ENCODE measurements at places on chromosomes 2 and 18.

- no peak for DNase-seq
These were observed 306.2 kb downstream of the PTPRM start for GRCh38 chr18:7873316-7873715.

DNA sequence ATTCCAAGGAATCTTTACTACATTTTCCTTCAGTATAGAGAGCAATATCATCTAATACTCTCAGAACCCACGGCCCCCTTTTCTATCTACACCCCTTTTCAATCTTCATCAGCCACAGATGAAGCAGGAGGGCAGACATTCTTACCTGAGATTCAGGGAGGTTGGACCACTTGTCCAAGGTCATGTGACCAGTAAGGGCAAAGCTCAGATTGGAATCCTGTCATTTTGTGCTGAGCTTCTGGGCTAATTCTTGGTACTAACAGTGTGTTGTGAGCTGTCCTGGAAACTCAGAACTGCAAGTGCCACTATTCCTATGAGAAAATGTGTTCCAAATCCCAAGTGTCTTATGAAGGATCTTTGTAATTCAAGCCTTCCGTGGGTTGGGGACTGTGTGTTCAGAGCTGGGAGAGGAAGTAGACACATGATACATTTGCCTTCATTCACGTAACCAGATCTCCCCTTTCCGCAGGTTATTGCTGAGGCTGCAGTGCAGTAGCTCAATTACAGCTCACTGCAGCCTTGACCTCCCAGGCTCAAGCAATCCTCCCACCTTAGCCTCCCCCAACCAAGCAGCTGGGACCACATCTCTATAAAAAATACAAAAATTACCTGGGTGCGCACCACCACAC, 3.3 kb downstream of the CHRNA1 start:
- no peak for DNase-seq

DNA sequence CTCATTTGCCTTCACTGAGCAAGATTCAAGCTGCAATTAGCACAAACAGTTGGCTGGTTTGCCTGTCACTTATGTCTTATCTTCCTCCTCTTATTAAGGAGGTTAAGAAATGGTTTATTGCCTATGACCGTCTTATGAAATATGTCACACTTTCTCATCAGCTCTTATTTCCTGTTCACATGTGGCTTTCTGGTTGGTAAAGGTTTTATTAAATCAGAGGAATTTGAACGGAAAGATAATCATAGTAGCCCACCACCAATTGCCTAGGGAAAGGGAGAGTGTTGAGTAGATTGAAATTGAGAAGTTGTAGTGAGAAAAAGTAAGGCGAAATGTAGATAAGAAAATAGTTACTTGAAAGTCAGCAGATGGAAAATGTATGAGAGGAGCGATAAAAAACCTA, 4.2 kb upstream of the IL1R1 start:
- DNase-seq = peak; percentile 43

DNA sequence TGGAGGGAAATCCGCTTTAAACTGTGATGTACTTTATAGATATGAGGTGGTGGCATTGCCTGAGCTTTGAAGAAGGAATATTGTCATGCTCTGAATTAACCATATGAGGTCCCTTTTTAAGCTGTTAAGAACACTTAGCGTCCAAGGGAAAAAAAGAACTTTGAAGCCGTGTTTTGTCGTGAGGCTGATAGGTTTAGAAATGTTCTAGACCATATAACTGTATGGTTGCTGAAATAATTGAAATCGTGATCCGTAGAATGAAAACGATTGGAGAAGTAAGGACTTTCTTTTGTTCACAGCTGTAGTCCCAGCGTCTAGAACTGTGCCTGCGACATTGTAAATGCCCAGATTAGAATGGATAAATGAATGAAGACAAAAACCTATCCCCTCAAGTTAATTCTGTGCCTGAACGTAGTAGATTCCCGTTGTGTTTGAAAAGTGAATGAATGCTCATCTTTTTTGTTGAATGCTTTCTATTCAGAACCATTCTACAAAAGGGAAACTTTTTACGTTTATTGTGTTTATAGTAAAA, 1.5 kb downstream of the SMCHD1 start:
- no peak for DNase-seq

DNA sequence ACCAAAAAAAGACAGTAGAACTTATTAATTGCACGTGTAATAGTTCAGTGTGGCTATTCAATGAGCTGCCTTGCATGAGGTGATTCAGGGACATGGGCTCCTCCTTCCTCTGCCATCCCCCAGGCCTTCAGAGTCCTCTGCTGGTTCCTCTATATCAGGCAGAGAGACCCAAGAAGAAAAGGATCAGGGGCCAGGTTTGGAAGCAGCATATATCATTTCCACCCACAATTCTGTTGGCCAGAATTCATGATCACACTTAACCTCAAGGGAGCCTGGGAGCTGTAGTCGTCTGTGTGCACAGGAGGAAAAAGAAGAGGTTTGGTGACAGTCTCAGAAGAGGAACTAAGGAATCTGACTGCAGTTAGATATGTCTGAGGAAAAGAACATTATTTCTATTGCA, 114.0 kb upstream of the GLS start:
- DNase-seq = peak; percentile 62

DNA sequence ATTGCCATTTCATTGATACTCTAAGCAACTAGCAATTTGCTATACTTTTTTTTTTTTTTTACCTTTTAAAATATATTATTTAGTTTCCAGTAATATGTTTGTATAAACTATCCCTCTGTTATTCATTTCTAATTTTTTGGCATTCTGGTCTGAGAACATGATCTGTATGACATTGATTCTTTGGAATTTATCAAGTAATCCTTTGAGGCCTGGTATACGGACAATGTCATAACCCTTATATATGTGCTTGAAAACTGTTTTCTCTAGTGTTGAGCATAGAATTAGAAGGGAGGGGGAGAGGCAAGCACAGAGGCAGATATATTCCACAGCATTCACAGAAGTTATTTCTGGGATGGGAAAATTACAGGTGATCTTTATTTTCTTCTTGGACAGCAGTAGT, 48.2 kb upstream of the POLE4 start:
- no peak for DNase-seq

DNA sequence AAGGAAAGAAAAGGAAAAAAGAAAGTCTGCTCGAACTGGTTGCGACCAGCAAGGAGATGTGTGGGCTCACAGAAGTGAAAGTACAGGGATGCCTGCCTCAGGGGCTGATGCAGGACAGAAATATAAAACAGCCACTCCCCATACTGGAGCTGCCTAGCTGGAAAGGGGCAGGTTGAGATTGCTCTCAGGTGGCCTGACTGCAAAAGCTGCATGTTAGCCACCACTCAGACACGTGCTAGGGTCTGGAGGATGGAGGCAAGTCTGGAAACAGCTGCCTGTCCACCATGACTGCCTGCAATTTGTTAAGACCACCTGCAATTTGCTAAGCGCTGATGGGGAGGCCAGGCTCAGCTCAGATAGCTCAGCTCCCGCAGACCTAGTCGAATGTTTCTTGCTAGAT, 17.9 kb downstream of the B3GNT7 start:
- DNase-seq = no peak

- no peak for DNase-seq
These were observed 34.8 kb upstream of the TAF1B start for GRCh38 chr2:9808334-9809063.

- DNase-seq = no peak
These were observed 120.3 kb downstream of the GLI2 start for GRCh38 chr2:120855855-120856405.

DNA sequence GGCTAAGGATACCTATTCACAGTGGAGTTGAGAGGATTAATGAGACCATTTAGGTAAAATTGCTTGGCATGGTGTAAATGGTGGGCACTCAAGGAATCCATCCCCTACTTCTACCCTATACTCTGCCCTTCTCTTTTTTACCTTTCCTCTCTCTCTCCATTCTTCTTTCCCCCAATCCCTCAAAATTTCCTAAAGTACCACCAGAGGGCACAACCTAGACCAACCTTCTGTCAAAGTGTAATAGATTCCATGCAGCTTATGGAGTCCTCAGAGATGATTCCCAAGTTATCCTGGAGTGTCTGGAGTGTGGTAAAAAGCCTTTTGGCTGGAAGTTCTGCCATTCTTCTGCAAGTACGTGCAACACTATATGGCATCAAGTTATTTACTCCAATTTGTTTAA, 33.0 kb upstream of the CCDC195 start:
- no peak for DNase-seq

DNA sequence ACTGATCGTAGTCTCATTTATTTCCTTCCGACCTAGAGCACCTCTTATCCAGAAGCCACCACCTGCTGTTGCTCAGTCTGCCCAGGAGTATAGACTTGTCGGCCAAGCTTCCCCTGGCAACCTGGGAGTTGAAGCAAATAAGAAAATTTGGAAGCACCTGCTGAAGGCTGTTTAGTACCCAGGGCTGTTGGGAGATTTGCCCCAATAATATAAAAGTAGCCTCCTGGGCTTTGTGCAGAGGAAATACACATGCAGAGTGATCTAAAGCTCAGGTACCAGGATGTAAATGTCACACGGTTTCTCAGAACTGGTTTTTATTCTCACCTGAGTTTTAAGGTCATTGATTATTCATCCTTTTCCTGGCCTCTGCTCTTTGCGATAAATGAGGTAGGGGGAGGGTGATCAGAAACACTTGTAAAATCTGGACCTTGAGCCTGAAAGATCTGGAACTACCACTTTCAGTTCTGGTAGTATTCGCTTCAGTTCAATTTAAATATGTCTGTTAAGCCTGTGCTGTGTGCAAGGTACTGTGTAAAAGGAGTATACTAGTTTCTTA, 789 bp upstream of the COX7A2L start:
- DNase-seq = no peak

DNA sequence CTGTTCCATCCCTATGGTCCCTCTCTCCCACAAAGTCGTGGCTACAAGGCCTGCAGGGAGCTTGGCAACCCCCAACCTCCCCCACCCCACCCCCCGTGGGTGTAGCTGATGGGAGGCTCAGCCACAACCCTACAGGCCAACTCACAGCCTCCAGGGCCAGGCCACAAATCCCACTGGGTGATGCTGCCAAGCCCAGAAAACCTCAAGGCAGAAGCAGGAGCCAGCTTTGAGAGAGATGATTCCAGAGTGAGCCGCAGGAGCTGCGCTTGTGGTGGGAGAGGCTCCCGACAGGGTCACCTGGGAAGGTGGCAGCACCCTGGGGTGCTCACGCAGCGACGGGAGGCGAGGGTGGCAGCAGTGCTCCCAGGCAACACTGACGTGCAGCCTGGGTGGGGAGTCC, 44.8 kb downstream of the ADCY3 start:
- DNase-seq = peak; percentile 46

GRCh38 chr2:37388074-37388473, 43.6 kb downstream of the QPCT start:
- no peak for DNase-seq

- DNase-seq = peak; percentile 33
These were observed 245.5 kb upstream of the KCNJ3 start for GRCh38 chr2:154452906-154453493.

DNA sequence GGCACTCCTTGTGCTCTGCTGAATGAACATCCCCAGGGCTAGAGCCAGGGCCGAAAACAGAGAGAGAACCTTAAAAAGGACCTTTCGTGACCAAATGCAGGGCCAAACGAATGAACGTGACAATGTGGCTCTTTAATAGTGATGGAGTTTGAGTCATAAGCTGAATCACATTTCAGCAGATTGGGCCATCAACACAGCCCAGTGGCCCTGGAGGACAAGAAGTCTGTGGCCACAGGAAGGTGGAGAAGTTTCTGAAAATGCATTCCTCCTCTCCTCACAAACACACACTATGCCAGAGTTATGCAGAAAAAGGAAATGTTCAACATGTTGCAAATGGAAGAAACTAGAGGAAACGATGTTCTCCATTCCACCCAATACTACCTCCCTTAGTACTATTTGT, 415.8 kb downstream of the HRH4 start:
- no peak for DNase-seq

GRCh38 chr2:101559551-101559950, 84.6 kb upstream of the RFX8 start:
- DNase-seq = no peak

DNA sequence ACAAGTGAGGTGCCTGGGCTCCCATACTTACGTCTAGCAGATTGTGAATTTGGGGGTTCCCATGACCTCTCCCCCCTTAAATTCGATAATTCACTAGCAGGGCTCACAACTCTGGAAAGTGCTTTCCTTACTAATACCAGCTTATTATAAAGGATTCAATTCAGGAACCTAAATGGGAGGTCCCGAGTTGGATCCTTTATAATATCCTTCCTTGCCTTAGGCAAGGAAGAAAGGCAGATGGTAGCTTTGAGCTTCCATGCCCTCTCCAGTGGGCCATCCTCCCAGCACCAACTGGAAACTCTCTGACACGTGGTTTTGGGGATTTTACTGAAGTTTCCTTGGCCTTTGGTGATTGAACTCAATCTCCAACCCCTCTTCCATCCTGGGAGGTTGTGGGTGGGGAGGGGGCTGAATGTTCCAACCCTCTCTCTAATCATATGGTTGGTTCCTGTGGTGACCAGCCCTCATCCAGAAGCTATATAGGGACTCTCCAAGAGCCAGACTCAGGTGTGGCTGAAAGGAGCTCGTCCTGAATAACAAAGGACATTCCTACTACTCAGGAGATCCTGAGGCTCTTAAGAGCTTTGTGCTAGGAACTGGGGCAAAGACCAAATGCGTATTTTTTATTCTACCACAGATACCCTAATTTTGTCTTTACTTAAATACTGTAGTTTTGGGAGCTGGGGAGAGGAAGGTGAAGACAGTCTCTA, 62.2 kb downstream of the HAUS1 start:
- no peak for DNase-seq

GRCh38 chr2:1515073-1515430, 101.8 kb downstream of the TPO start:
- DNase-seq = no peak

DNA sequence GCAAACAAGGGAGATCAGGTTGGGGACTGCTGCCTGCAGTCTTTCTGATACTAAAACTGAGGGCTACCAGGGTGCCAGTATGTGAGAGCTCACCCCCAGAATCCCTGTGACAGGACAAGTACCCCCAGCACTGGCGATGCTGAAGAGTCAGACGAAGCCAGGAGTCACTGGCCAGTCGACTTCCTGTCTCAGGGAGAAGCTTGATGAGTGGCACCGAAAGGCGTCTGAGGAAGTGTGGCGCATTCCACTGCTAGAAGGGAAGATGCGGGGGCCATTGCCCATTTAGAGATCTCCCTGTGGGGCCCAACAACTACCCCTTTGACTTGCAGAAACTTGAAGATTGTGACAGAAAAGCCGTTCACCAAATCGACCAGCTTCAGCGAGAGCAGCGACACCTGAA, 22.0 kb downstream of the MXD1 start:
- no peak for DNase-seq

DNA sequence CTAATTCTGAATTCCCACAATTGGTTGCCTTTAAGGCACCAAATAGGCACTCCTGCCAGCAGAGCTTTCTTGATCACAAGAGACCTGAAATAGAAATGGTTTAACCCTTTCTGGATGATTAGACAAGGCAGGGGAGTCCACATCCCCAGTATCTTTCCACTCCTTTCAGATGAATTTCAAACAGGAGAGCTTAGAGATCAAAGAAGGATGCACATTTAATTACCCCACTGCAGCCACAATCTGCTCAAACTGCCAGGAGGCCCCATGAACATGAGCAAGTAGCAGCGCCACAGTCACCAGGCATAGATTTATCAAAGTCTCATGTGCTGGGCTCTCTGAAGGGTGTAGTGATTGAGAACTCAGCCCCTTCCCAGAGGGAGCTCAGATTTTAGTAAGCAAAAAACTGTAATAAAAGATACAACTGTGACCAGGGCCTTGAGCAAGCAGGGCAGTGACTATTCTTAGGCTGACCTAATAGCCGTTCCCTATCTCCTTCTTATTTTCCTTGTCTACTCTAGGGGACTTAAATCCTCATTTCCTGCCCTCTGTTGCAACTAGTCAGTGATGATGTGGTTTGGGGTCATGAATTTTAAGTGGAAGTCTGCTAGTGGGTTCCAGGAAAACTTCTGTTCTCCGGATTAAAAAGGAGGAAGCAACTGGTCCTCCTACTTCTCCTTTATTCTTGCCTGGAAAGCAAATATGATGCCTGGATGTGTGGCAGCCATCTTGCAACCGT, 53.7 kb downstream of the SLC4A3 start:
- peak; percentile 95 for DNase-seq
